ENCODE measurements at places on chromosomes 7 and 10.

- no peak for DNase-seq
Measured at GRCh38 chr10:6907877-6908530, 327.9 kb upstream of the PRKCQ start.

DNA sequence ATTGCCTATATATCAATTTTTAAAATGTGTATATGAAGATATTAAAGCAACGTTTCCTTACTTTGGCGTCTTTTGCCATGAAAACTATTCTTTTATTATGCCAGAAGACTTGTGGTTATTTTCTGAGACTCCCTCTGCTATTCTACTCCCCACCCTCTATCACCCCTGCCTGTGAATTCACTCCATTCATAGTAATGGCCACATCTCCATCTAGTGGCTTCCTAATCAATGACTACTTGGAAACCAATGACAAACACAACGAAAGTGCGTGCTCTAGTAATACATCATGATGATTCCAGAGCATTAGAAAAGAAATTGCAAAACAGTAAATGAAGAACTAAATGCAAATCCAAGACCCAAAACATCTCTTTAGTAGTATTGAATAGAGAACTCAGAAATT, 186.7 kb upstream of the HGF start:
- no peak for DNase-seq

DNA sequence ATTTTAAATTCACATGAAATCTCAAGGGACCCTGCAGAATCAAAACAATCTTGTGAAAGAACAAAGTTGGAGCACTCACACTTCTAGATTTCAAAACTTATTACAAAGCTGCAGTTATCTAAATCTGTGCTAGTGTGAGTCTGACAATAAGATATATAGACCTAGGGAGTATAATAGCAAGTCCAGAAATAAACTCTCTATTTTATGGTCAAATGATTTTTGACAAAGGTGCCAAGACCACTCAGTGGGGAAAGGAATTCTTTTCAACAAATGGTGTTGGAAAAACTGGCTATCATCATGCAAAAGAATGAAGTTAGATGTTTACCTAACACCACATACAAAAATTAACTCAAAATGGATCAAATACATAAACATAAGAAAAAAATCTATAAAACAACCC, 68.2 kb downstream of the TFEC start:
- no peak for DNase-seq

DNA sequence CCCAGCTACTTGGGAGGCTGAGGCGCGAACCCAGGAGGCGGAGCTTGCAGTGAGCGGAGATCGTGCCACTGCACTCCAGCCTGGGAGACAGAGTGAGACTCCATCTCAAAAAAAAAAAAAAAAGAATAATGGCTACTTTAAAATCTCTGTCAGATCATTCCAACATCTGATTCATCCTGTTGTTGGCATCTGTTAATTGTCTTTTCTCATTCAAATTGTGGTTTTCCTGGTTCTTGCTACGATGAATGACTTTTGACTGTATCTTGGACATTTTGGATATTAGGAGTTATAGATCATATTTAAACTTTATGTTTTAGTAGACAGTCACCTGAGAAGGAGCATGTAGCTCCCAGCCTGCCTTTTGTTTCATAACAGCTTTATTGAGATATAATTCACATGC, 8.5 kb downstream of the TPST1 start:
- no peak for DNase-seq
